ENCODE measurements at places on chromosomes 6 and 20.

DNA sequence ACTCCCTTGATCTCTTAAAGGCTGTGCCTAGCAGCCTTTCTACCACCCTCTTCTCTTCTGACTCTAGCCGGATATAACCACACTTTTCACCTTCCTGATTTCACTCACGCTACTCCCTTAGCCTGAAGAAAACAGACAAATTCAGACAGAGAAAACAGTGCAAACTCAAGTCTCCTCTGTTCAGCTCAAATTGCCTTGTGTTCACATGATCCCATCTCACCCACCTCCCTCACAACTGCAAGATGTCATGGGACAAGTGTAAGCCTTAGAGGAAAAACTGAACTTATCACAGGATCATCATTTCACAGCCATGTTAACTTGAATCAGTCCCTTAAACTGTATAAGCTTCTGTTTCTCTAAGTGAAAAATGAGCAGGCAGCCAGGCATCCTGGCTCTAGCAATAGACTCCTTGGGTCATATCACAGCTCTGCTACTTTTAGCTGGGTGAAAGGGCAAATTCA, 66.5 kb upstream of the TENT5A start:
- peak; percentile 28 for DNase-seq

DNA sequence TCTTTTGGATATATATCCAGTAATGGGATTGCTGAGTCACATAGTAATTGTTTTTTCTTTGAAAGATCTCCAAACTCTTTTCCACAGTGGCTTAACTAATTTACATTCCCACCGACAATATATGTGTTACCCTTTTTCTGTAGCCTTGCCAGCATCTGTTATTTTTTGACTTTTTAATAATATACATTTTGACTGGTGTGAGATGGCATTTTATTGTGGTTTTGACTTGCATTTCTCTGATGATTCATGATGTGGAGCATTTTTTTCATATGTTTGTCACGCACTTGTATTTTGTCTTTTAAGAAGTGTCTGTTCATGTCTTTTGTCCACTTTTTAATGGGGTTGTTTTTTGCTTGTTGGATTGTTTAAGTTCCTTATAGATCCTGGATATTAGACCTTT, 58.9 kb upstream of the OPRM1 start:
- DNase-seq, result no peak

DNA sequence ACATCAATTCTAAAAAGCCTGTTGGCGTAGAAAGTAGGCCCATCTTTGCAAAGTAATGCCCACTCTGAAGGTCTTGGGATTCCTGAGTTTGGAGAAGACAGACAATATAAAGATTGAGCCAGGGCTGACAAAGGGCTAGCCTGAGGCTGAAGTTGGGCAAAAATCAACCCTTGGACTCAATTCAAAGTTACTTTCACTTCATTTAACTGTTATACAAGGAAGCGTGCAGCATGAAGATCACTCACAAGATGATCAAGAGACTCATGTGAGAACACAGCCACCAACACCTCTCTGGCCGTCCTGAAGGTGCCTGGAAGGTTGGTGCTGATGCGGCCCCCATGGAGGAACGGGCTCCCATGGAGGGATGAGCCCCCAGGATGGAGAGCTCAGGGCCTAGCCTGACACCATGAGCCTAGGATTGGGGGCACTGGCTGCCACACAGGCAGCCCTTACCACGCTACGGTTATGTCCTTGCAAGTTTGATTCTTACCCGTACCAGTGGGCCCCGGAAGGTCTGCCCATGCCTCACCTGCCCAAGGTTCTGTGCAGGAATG, 26.6 kb downstream of the FOXC1 start:
- DNase-seq, result no peak

- peak; percentile 9 for DNase-seq
Measured at GRCh38 chr20:32208499-32209154, 947 bp downstream of the POFUT1 start.

- no peak for DNase-seq
Measured at GRCh38 chr20:58135441-58136148, 92.9 kb downstream of the ANKRD60 start.

GRCh38 chr6:143205131-143205535, 144.4 kb downstream of the AIG1 start:
- DNase-seq, result no peak

DNA sequence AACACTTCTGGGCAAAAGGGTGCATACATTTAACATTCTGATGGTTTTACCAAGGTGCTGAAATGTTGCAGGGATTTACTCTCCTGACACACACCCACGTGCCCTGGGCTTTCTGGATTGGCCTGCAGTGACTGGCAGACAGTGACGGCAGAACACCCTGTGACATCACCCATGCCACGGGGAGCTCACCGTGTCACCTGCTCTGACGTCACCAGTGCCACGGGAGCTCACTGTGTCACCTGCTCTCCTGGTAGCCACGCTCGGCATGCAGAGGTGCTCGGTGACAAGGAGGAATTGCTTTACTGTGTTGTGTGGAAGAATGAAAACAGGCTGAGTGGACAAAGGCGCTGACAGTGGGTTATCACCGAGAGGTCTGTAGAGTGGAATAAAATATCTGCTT, 99.3 kb downstream of the RAMACL start:
- DNase-seq, result no peak

DNA sequence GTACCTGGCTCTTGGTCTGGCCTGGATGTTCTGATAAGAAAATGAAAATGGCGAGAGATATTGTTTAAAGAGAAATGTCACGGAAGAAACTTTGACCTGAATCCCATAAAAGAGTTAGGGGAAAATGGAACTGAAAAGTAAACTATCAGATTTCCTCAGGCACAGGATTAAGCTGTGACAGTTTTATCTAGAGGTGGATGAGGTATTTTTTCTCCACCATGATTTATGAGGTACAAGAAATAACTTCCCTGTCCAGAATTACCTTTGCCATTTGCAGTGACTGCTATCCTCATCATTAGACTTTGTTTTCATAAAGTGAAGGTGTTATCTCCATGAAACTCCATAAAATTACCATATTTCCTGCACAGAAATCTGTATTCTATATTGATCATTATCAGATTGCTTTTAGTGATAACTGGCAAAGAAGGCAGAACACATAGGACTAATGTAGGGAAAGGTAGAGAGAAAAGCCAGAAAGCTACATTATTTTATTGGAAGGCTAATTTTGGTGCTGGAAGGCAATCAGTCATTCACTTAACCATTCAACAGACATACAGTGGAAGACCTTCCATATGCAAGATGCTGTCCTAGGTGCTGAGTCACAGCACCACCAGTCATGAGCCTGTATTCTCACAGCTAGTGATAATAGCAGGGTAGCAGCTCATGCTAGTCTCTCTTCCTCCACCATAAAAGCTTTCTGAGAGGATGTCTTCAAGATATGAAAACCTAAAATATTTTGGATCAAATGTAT, 427.3 kb upstream of the CITED2 start:
- peak; percentile 47 for DNase-seq

DNA sequence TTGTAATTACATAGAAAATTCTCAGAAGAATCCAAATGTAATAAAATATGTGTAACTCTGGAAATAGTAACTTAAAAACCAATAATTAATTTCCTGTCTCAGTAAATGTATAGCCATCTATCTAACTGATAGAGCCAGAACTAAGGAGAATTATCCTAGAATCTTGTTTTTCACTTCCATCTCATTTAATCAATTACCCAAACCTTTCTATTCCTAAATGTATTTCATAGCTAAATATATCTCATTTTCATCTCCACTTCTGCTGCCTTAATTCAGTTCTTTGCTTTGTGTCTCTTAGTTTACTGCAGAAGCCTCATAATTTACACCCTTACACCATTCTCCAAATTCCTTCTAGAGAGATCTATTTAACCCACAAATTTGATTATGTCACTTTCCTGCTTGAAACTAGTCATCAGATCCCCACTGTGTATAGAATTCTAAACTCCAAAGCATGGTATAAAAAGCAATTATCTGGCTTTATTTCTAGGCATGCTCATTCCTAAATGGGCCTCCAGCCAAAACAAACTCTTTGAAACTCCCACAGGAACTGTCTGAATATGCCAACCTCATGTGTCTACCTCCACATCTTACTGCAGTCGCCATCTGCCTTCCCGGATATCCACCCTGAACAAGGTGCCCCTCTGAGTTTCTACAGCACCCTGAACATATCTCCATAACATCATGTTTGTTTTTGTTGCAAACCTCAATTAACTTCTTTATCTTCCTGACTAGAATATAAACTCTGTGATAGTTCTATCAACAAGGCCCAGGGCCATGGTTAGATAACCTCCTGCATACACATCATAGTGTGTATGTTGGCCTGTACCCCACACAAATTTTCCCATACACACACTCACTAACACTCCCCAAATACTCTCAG, 70.5 kb upstream of the ADTRP start:
- no peak for DNase-seq

- DNase-seq, result no peak
Measured at GRCh38 chr20:51487076-51487475, 55.4 kb downstream of the NFATC2 start.

DNA sequence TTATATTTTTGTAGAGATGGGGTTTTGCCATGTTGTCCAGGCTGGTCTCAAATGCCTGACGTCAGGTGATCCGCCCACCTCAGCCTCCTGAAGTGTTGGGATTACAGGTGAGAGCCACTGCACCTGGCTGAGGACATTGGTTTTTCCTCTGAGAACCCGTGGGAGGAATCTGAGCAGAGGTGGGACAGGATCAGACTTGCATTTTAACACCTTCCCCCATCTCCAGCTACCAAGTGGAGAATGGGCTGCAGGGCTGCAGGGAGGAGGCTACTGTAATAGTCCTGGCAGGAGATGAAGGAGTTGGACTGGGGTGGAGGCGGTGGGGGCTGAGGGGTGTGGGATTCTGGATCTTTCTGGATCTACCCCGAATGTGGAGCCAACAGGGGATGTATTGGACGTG, 24.5 kb downstream of the FAM110A start:
- DNase-seq, result no peak

DNA sequence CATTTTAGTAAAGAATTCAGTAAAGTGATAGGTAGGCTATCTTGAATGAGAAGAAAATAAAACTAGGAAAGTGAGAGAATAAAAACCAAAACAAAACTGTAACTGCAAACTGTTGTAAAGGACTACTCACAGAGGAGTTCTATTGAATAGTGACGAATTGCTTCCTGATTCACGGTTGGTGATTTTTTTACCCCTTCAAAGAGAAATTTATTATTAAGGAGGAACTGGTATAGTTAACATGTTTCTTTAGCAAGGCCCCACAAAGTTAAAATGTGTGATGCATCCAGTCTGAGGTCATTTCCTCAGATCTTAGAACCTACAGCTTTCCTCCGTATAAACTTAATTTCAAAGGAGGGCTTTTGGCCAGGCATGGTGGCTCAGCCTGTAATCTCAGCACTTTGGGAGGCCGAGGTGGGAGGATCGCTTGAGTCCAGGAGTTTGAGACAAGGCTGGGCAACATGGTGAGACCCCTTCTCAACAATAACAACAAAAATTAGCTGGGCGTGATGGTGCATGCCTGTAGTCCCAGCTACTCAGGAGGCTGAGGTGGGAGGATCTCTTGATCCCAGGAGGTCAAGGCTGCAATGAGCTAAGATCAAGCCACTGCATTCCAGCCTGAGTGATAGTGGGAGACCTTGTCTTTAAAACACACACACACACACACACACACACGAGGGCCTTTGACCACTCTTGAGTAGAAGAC, 8.3 kb downstream of the PRDM1 start:
- no peak for DNase-seq

- peak; percentile 60 for DNase-seq
Measured at GRCh38 chr20:47489448-47489872, 12.2 kb upstream of the NCOA3 start.

DNA sequence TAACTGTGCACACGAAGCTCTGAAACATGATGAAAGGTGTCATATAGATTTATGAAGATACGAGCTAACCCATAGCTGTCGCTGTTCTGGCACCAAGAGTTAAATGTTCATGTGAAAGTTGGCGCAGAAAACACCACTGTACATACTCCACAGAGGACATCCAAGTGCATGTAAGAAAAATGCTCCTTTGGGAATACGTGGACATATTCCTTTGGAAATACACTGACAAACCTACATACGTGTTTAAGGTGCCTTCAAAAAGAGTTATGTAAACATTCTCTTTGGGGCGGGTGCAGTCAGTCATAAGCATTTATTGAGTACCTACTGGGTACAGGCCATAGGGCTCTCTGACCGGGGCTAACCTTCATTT, 723 bp upstream of the ARID1B start:
- peak; percentile 86 for DNase-seq

DNA sequence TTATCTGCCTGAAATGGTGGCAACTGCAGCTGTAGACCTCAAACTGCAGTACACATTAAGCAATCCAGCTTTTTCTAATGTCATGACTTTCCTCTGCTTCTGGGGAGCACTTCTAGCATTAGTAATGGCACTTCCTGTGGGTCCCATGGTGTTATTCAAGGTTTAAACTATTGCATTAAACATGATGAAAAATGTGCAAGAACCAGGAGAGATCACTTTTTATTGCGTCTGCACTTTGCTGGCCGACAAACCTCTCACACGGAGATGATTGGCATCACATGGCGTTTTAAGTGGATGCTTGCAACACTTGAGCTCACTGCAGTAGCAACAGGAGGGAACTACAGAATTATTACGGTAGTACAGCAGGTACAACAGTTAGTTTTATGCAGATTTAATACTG, 148.4 kb downstream of the HIVEP2 start:
- no peak for DNase-seq

- DNase-seq, result peak; percentile 71
Measured at GRCh38 chr6:121055572-121056163, 278.6 kb downstream of the TBC1D32 start.

- no peak for DNase-seq
Measured at GRCh38 chr6:44781912-44782597, 394.5 kb downstream of the CDC5L start.

- DNase-seq, result no peak
Measured at GRCh38 chr6:37714836-37715420, 17.2 kb upstream of the MDGA1 start.

GRCh38 chr6:68637071-68637470, 2.0 kb downstream of the ADGRB3 start:
- DNase-seq, result no peak

DNA sequence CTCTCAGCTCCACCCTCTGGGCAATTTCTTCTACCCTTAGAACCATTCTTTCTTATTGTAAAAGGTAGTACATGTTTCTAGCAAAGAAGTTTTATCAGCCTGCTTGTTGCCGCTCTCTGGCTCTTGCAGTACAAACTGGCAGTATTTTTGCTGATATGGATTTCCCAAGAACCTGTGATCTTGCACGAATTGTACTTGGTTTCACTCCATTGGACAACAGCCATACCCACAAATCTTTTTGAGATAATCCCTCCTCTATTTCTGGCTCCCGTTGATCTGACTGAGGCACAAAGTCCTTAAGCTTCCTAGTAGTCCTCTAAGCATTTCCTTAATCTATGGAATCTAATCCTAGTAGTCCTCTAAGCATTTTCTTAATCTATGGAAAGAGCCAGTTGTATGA, 487.0 kb upstream of the PTCHD4 start:
- no peak for DNase-seq

GRCh38 chr6:39999006-39999867, 65.0 kb upstream of the MOCS1 start:
- peak; percentile 69 for DNase-seq

- no peak for DNase-seq
Measured at GRCh38 chr6:120622127-120622631, 712.1 kb downstream of the TBC1D32 start.

GRCh38 chr6:101608703-101609102, 215.2 kb downstream of the GRIK2 start:
- DNase-seq, result no peak
